ENCODE measurements at places on chromosomes 5 and 9.

- no peak for DNase-seq
Measured at GRCh38 chr5:54845567-54845941, 139.8 kb downstream of the ESM1 start.

DNA sequence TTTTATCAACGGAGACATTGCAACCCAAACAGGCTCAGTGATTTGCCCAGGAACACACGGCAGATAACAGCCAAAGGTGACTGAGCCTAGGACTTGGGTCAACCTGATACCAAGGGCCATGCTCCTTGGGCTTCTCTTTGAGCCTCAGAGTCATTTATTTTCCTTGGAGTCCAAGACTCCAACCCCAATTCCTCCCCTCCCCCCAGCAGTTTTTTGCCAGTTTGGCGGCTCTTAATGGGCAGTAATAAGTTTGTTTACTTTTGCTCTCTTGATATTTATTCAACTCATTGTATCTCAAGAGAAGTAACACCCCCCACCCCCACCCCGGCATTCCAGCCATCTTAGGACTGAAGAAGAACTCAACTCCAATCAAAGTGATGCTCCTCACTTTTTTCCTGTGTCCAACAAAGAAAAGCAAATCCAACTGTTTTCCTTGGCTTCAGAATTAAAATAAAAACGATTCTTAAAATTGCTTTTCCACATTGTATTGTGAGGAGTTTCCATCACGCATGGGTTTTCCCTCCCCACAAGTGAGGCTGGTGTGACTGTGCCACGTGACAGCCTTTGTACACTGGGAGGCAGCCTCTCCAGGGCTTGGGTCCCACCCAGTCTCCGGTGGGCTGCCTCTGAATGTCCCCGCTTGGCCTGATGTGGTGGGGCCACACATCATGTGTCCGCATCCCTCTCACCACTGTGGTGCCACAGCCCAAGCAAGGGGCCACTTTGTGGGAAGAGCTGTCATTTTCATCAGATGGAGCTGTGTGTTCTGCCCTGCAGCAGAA lies 9.1 kb downstream of the ANGPTL2 start:
- DNase-seq: no peak

GRCh38 chr5:142722896-142723295 lies 37.0 kb upstream of the FGF1 start:
- no peak for DNase-seq

- DNase-seq: no peak
Measured at GRCh38 chr9:110185806-110186205, 22.2 kb downstream of the C9orf152 start.

DNA sequence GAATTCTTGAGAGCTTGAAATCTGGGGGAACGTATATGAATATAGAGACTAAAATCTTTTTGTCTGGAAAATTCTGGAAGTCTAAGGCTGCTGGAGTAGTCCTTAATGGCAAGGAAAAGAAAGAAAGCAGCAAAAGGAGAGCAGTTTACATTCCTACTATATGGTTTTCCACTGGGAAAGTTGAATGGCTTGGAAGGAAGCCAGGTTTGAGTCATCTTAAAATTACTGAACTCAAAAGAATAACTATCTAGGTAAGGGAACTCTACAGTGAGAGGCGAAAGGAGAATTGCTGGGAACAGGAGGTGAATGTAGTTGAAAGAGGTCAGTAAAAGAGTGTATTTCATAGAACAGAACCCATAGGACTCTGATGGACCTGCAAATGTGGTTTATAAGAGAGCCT lies 258.1 kb upstream of the EDIL3 start:
- no peak for DNase-seq

GRCh38 chr9:3200331-3200774 lies 325.4 kb downstream of the RFX3 start:
- no peak for DNase-seq

- no peak for DNase-seq
Measured at GRCh38 chr9:137969008-137969407, 91.4 kb downstream of the CACNA1B start.

GRCh38 chr5:13427827-13428557 lies 516.5 kb downstream of the DNAH5 start:
- no peak for DNase-seq

DNA sequence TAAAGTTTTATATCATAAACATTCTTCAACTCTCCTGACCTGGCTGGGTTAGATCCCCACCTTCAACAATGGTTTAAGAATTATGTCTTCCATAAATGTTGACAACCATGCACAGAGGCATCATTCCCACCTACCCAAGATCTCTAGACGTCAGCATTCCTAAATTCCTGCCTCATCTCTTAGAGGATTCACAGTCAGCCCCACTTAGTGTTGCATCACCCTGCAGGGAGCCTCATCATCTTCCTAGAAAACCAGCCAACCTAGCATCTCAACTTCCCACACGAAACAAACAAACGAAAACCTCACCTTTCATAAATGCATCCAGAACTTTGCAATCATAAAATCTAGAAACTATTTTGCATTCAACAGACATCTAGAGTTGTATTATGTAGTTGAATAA lies 816.1 kb upstream of the C9orf72 start:
- no peak for DNase-seq

GRCh38 chr9:18746631-18747030 lies 272.7 kb downstream of the ADAMTSL1 start:
- DNase-seq: no peak

DNA sequence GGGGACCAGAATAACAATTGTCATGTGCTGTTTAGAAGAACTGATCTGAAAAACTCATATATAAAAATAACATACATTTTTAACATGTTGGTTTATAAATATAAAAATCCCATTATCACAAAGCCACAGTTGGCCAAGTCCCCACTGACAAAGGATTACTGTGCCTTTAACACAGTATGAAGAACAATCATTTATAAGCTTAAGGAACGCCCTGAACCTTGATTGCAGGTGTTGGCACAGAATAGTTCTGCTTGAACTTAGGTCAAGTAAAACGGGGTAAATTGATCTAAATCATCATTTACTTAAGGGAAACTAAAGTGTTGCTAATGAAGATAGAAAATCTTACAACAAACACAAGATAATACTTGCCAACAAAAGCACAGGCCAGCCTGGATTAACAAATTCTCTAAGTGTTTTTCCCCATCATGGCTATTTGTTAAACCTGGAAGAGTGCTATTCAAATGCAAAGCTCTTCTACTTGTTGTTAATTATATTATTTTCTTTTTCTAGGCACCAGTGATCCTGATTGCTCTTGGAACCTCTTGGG lies 46.1 kb downstream of the ASTN2 start:
- DNase-seq: no peak

- DNase-seq: no peak
Measured at GRCh38 chr9:89725271-89725670, 120.5 kb downstream of the GADD45G start.

DNA sequence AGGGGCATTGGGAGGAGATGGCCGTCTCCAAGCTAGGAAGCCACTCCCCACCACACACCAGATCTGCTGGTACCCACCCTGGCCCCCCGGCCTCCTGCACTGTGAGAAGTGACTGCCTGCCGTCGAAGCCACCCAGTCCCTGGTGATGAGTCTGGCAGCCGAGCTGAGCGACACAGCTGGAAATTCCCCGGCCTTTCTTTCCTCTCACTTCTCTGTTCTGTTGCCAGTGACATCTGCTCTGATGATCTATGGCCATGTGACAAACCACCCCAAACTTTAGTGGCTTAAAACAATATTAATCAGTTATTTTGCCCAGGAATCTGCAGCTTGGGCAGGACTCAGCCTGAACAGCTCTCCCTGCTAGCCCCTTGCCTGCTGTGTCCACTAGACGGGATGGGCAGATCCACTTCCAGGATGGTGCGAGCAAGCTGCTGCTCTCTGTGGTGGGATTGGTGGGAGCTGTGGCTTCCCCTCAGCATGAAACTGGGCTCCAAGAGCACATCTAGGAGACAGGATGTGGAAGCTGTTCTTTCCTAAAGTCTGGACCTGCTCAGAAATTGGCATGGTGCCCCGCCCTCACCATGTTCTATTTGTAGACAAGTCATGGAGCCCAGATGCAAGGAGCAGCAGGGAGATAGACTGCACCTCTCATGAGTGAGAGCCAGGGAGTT lies 211.2 kb downstream of the GADD45G start:
- no peak for DNase-seq

- no peak for DNase-seq
Measured at GRCh38 chr9:127812011-127812410, 9.3 kb downstream of the FPGS start.

- DNase-seq: no peak
Measured at GRCh38 chr9:114321759-114322158, 1.1 kb upstream of the ORM1 start.

GRCh38 chr5:150261231-150261630 lies 28.3 kb downstream of the CAMK2A start:
- no peak for DNase-seq

GRCh38 chr5:118888556-118888955 lies 99.8 kb downstream of the DTWD2 start:
- no peak for DNase-seq

GRCh38 chr5:65120371-65120967 lies 351.7 kb downstream of the CWC27 start:
- no peak for DNase-seq

GRCh38 chr5:169065400-169065799 lies 235.5 kb downstream of the SLIT3 start:
- DNase-seq: no peak

DNA sequence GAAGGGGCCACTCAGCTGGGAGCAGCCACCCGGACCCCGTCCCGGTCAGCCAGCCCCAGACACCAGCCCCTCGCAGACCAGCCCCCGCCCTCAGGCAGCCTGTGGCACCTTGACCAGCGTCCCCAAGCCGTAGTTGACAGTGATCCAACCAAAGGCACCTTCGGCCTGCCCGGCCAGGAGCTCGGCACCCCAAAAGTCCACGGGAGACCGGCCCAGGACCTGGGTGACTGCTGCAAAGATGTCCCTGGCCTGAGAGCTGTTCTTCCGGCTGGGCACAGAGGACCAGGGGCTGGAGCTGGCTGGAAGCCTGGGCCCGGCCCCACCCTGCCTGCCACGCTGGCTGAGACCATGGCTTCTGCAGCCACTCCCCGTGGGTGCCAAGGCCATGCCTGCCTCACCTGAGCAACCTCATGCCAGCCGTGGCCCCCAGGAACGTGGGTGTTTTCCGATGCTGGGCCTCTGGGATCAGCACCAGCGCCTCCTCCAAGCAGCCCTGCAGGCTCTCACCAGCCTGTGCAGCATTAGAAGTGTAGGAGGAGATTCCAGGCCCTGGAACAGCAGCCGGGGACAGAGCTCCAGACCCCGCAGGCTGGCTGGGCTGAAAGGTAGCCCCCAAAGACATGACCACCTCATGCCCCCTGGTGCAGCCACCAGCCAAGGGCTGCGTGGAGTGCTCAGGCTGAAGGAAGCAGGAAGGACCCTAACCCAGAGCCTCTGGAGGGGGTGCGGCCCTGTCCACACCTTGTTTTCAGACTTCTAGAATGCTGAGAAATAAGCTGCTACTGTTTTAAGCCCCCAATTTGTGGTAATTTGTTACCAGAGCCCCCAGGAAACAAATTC lies 4.2 kb downstream of the ENTPD8 start:
- DNase-seq: no peak

- no peak for DNase-seq
Measured at GRCh38 chr5:11026543-11026942, 265.5 kb upstream of the DAP start.

DNA sequence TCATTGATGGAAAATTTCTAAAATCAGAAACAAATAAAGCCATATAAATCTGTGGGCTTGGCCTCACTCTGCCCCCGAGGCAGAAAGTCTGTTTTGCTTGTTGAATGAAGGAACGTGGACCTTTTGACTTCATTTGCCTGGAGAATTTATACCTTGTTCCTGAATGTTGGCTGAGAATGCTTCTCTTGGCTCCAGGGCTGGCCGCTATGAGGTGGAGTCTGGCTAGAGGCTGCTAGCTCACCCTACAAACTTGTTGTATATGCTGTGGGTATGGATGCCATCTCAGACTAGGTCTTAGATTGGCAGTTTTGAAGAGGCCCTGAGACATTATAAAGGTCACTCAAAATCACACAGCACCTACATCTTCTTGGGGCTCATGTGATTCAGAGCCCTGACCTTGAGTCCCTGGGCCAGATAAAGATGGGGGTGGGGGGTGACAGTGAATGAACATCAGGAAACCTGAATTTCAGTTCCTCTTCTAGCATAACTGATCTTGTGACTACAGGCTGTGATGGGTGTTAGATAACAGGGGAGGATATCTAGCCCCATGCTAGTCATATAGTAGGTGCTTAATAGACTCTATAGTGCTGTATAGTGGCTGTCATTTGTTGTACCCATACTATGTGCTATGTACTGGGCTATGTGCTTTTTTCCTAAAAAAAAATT lies 2.8 kb downstream of the GM2A start:
- no peak for DNase-seq

GRCh38 chr5:65774346-65774745 lies 52.3 kb downstream of the NLN start:
- DNase-seq: no peak

- no peak for DNase-seq
Measured at GRCh38 chr9:132770770-132771310, 100.6 kb downstream of the GTF3C4 start.

- no peak for DNase-seq
Measured at GRCh38 chr5:15993919-15994318, 185.7 kb downstream of the MARCHF11 start.

GRCh38 chr9:98521141-98521540 lies 187.6 kb downstream of the GABBR2 start:
- DNase-seq: no peak

GRCh38 chr5:16391858-16392649 lies 73.5 kb downstream of the ZNF622 start:
- DNase-seq: no peak

DNA sequence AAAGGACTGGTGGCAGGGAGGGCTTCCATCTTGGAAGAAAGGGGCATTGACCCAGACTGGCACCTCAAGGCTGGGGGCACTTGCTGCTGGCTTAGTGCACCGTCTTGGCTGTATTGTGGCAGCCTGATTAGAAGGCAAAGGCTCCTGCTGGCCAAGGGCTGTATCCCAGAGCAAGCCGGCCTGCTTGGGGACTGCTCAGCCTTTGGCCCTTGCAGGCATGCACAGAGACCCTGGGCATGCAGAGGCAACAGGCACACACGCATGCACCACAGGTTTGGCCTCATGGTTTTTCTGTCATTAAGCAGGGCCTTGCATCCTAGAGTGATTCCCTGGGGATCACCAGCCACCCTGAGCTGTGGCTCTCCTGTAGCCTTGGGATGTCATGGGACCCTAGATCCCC lies 29.0 kb downstream of the PITX1 start:
- DNase-seq: no peak

DNA sequence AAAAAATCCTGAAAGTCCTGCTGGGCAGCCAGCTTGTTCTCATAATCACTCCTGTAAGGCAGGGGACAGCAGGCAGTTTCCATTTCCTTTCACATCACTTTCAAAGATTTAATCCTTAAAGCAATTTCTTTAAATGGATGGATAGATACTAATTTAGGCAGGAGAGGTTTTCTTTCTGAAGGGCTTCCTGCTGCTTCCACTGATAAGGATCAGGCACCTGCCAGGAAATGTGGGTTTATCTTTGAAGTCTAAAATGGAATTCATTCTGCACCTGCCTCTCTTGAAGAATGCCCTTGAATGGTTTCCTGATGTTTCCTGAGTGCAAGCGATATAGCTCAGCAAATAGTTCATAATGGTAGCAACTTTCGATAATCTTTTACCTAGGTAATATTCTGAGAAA lies 64.5 kb downstream of the STARD4 start:
- DNase-seq: no peak
